Uterus (tissue), 4 donors: ENCODE measurements at places on chromosomes 7 and 10. TPM values are rescaled to one million over a fixed set of nuclear protein-coding genes. Genes with fewer than 3 reads are reported as not detected.

GRCh38 chr7:108203537-108203936, 73.4 kb upstream of the LAMB4 start:
- no peak for DNase-seq

PTPN20 gene
- total RNA-seq: 4.4 TPM

GRCh38 chr7:135481598-135481979, 28.3 kb downstream of the CNOT4 start:
- DNase-seq: no peak

GRCh38 chr10:124516181-124516580, 54.6 kb downstream of the LHPP start:
- no peak for DNase-seq

PDLIM1 gene
- 42.0 TPM for total RNA-seq

- no peak for DNase-seq
Observed at GRCh38 chr7:74092321-74092963, 8.8 kb downstream of the LIMK1 start.

BRAF gene
- total RNA-seq: 42.6 TPM

DNA sequence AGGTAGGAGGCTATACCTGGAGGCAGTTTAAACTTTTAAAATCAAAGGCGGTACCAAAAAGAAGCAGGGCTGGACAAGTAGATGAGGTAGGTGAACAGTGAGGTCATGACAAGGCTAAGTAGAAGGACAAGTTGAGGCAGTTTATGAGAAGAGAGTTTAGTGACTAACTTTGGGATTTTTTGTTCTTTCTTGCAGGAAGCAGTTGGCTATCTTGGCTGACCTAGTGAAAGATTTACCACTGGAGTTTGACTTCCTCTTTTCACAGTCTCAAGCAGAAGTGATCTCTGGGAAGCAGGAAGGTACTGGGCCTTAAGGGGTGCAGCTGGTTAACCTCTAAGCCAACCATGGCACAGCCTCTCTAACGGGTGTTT, 26.3 kb downstream of the ENTPD7 start:
- no peak for DNase-seq

PHKG1 gene
- total RNA-seq: not detected

GRCh38 chr7:44062903-44063295, 2.5 kb downstream of the PGAM2 start:
- DNase-seq: no peak

GRCh38 chr7:50648570-50649169, 83.5 kb upstream of the DDC start:
- no peak for DNase-seq

SH2B2 gene
- total RNA-seq: 0.77 TPM

- DNase-seq: no peak
Observed at GRCh38 chr7:32153006-32153405, 82.8 kb upstream of the PDE1C start.

DNA sequence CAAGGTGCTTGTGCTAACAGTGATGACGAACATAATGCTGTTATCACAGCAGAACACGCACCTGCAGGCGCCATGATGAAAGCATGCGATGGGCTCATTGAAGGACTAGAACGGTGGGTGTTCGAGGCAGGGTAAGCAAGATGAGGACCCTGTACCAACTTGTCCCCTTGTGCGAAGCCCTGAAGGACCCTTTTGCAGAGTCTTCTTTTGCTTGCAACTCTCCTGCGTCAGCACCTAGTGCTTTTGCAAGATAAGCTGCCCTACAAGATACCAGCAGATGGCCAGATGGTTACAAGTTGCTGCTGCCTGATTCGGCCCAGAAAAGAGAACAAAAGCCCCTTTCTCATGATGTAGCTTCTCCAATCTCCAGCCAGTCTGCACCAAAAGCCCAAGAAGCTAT, 4.2 kb upstream of the IL15RA start:
- no peak for DNase-seq

- DNase-seq: no peak
Observed at GRCh38 chr10:115049960-115050359, 43.2 kb upstream of the ATRNL1 start.

MYO1G gene
- total RNA-seq: 1.0 TPM

DNA sequence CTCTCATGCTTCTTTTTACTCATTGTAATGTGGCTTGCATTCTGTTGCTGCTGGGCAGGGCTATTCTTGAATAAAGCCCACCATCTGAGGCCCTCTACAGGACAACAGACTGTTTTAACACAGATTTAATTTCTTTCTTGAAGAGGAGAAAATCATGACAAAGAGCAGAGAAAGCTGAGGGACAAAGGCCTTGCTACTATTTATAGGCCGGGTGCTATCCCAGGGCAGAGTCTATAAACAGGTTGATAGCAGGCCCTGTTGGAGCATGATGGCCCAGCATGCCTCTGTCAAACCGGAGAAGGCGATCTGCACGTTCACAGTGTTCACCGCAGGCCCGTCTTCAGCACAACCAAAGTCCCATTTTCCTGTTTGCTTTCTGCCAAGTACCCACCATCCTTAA, 3.0 kb downstream of the VIPR2 start:
- DNase-seq: no peak

CUBN gene
- total RNA-seq: 6.3 TPM

BAMBI gene
- total RNA-seq: 6.4 TPM

- no peak for DNase-seq
Observed at GRCh38 chr7:71243736-71244410, 111.9 kb downstream of the GALNT17 start.

- DNase-seq: peak; percentile 68
Observed at GRCh38 chr10:29734962-29735627, 100.3 kb upstream of the SVIL start.

HTR5A gene
- total RNA-seq: not detected

- DNase-seq: no peak
Observed at GRCh38 chr7:97845622-97846203, 26.5 kb downstream of the ASNS start.

DNA sequence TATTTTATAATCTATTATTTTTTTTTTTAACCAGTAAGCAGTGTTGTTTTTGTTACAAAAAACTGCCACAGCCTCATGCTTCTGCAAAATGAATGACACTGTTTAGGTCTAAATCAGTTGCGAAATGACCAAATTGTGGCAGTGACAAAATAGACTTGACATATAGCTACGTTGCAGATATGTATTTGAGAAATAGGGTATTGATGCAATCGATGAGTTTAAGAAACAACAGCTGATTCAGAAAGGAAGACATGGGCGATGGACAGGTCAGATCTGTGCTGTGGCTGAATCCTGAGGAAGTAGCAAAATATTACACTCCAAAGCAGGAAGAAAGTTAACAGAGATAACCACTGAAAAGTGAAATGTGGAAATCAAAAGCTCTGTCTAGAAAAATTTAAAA, 89.0 kb upstream of the STEAP4 start:
- DNase-seq: no peak

DNA sequence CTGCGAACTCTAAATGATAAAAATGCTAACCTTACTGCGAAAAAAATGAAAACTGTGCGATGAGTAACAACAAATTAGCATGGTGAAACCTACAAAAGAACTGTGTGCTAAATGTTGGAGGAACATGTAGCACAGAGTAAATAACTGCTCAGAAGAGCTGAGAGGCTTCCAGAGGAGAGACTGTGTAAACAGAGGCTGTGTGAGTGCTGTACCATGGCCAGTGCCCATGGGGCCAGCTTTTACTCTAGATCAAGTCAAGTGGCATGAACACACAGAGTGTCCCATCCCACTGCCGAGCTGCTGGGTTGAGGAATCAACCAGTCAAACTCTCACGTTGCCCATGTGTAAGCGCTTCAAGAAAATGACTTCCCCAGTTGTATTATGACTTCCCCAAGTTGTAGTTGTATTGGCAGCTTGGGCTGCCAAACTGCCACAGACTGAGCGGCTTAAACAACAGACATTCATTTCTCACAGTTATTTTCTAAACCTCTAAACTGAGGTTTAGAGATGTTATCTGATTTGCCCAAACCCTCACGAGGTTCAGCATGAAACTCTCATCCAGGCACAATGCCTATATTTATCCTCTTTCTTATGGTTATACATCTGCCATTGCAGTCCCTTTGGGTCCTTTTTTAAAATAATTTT, 270.7 kb downstream of the ABCA13 start:
- DNase-seq: no peak

DNA sequence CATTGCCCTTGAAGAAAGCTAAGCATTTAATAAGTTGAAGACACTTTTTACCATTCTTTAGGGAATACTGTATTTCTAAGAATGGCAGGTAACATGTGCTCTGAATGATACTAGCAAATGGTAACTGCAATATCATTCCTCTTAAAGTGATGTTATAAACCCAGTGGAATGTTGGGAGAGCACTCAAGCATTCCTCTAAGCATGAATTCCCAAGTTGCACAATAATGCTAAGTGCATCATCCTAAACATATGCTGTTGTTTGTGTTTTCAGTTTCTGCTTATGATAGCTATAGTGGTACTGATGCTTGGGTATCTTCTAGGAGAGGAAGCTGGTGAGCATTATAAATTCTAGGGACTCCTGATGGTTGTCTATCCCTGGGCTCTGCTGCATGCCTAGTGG, 673.9 kb downstream of the PHTF2 start:
- DNase-seq: no peak

GRCh38 chr7:158885624-158886023, 29.3 kb downstream of the DYNC2I1 start:
- no peak for DNase-seq

OR13A1 gene
- total RNA-seq: not detected

CCNJ gene
- total RNA-seq: 2.1 TPM

- no peak for DNase-seq
Observed at GRCh38 chr10:3222068-3222467, 49.5 kb upstream of the PITRM1 start.

MYPN gene
- total RNA-seq: not detected

DNA sequence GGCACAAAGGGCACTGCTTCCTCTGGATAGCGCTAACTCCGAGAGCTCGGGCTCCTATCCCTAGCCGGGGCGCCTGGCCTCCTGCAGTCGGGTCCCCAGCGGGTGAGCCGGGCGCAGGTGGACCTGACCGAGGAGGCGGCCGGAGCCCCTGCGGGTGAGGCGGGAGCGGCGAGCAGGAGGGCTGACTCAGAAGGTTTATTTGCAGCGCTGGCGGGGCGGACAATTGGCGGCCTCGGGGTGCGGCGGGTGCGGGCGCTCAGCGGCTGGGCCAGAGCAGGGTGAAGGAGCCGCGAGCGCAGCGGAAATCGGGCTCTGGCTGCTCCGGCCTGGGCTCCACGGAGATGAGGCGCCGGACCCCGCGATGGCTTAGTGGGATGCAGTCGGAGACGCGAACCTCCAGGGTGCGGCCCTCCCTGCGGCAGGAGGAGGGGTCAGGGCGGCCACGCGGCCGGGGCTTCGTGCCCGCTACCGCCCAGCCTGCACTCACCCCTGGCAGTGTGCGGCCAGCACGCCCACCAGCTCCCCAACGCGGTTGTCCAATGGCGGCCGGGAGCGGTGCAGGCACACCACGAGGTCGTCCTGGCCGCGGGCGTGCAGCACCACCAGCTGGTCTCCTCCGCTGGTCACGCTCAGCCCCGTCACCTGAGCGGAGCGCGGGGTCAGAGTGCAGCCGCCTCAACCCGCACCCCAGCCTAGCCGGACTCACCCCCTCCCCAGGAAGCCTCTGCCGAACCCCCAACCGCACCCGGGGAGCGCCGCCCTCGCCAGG, 16.1 kb downstream of the MYO1G start:
- no peak for DNase-seq

GRCh38 chr10:29473406-29474100, 161.2 kb downstream of the SVIL start:
- DNase-seq: no peak
